ENCODE measurements at places on chromosomes 1 and 21.

DNA sequence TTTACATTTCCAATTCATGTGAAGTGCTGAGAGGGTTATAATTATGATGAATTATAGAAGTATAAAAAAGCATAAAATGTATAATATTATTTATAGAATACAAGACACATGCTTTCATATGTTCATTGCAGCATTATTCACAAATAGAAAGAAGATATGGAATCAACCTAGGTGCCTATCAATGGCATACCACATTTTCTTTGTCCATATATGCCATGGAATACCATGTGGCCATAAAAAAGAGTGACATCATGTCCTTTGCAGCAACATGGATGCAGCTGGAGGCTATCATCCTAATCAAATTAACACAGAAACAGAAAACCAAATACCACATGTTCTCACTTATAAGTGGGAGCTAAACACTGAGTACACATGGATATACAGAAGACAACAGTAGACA is 85.1 kb upstream of the C1orf105 start:
- no peak for DNase-seq

DNA sequence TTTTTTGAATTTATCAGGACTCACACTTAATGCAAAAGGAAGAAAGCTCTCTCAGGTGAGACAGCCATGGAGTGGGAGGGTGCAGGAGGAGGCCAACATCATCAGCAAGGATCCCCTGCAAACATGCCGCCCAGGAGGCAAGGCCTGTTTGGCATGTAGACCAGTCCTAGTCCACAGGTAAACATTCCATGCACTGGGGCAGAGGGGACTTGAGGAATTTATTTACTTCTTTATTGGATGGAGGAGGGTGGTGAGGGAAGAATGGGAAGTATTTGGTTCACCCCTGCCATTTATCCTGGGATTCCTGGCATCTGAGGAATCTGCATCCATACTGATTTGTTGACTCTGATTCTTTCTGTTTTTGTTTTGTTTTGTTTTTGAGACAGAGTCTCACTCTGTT is 1.5 kb upstream of the UQCRHL start:
- DNase-seq: no peak

DNA sequence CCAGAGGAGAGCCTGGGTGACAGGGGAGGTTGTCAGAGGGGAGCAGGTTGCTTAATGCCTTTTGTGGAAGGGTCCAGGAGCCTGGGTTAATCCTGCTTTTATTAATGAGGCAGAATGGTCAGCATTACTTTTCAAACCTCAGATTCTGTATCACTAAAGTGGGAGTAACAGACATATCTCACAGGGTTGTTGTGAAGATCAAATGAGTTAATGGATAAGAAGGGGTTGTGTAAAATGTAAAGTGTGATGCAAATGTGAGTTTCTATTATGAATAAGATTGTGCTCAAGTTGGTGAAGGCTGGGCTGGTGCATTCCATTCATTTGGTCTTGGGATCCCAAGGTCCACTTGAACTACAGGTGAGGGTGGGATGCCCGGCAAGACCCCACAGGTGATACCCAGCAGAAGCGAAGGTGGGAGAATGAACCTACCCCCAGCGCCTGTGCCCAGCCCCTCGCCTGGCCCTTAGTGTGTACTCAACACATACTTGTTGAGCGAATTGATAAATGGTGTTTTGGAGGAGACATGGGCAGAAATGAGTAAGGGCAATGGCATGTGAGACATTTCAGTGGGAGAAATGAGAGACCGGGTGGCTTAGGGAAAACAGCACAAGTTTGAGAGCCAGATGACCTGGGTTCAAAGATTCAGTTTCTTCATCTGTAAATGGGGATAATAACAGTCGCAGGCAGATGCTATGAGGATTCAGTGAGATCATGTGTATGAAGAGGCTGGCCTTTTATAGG is 6.2 kb downstream of the SLC26A9 start:
- no peak for DNase-seq

DNA sequence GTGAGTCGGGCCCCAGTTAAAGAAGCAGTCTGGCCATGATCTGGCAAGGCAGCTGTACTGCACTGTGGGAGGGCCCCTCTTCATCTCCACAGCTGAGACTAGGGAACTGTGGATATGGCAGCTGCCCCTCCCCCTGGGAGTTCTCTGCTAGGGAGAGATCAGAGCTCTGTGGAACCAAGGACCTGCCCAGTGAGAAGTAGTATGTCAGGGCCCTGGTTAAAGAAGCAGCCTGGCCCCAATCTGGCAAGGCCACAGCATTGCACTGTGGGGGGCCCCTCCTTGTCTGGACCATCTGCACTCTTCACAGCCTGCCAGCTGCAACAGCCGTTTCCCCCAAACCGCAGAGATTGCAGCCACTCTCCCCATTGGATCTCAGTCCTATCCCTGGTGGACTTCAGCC is 208.5 kb downstream of the DNAH14 start:
- no peak for DNase-seq
